ENCODE measurements at places on chromosomes 13 and 19.

DNA sequence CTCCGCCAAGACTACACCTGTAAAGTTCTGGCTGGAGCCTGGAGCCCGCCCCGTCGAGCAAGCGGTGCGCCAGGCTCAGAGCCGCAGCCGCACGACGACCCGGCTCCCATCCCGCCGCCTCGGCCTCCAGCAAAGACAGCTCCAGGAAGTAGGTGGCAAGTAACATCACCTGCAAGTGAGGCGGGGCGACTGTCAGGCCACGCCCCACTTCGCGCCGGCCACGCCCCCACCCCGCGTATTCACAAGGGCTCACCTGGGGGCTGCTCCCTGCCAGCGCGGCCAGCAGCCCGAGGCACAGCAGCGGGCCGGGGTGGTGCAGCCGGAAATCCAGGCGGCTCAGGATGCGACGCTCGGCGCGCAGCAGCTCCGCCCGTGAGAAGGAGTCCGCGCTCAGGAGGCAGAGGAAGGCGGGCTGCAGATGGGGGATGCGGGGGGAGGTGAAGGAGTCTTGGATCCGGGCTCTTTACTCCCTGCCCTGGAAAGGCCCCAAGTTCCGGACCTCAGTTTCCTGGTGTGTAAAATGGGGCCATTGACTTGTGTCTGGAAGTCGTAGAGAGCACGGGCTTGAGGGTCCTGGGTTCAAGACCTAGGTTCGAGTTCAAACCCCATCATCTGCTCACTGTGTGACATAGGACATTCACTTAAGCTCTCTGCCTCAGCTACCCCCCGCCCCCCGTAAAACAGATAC, 3.2 kb downstream of the CCNP start:
- peak; percentile 66 for DNase-seq

DNA sequence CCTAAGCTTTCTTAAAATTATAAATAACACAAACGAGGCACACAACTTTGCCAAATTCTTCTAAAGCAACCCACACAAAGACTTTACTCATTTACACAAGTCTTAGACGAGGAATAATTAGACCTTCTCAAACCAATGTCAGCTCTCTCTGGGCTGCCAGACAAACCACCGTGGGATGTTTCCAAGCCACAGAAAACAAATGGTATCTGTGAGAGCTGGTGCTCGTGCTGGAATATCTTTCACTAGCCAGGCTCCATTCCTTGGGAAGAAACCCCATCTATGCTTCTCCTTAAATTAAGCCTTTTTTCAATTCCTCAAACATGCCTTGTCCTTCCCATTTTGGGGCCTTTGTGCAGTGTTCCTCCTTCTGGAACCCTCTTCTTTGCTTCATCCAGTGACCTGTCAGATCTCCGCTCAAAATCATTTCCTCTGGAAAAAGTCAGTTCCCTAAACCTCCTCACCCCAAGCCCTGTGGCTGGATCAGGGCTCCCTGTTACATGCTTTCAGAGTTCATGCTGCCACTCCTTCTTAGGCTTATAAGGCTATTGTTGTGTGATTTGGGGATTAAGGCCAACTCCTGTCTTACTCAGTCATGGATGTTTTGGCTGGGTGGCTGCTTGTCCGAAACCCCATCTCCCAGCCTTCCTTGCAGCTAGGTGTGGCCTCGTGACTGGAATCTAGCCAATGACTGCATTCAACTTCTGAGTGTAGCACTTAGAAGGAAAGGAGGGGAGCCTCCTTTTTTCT, 64.2 kb upstream of the GTF2F2 start:
- DNase-seq: no peak

GRCh38 chr13:79457948-79458347, 23.0 kb upstream of the NDFIP2 start:
- DNase-seq: no peak

GRCh38 chr19:40383668-40384248, 6.2 kb downstream of the HIPK4 start:
- DNase-seq: no peak

DNA sequence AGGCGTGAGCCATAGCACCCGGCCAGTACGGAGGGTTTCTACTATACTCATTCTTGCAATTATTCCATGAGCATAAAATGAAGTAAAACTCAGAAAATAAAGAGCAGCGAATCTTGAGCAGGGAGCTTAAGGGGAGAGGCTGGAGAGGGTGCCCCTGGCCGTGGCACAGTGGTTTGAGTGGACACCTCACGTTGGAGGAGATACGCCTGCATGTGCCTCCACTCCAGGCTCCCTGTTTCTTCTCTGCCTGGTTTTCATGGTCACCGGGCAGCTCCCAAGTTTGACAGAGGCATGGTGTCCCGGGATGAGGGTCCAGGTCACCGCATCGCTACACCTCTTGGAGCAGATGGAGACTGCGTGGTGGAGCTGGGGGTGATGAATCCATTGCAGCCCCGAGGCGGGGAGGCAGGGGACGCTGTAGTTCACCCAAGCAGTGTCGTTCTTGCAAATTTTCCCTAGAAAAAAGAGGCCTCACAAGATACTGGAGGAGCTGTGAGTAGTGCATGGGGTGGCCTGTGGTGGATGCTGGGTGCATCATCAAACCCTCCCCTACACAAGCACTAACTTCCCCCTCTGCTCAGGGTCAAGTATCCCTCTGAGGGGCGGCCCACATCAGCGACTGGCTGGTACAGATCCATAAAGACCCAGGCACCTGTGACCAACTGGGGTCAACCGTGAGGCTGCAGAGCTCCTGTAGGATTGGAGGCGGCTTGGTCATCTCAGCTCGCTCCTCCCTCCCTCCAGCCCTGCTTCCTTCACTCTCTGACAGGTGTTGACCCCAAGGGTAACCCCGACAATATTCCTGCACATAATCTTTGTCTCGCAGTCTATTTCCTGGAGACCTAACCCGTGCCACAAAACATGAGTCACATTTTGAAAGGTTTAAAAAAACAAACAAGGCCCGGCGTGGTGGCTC, 3.6 kb upstream of the MIER2 start:
- DNase-seq: peak; percentile 47

DNA sequence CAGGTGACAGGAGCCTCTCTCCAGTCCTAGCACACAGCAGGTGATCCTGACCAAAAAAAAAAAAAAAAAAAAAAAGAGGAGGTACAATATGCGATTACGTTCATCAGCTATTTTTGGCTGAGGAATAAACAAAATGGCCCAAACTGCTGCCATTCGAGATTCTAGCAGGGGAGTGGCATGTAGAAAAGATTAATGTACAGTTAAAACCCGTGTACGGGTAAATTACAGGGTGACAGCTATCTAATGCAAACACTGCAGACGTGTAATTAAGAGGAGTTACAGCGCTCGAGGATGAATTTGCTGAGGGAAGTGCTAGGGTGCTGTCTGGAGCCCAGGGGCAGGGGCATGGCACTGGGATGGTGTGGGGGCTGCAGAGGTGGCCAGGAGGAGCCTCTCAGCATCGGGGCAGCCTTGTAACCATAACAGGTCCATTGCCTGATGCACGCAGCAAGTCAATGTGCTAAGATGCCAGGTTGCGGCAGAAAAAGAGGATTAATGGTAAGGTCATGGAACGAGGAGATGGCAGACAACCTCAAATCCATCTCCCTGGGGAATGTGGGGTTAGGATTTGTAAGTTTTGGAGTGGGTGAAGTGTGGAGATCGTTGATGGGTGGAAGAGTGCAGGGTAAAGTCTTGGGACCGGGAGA, 17.4 kb downstream of the CHST8 start:
- DNase-seq: no peak

DNA sequence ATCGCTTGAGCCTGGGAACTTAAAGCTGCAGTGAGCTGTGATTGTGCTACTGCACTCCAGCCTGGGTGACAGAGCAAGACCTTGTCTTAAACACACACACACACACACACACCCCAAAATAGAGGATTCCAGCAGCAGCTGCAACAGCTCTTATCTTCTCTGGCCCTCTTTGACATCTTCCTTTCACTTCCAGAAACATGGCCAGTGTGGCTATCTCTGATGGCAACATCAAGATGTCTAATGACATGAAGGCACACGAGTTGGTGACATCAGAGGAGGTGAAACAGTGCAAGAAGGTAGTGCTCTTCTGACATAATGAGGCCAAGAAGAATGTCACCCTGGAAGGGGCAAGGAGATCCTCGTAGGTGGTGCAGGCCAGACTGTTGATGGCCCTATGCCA, 81.2 kb downstream of the TM9SF2 start:
- DNase-seq: no peak

GRCh38 chr13:110232756-110233155, 74.2 kb downstream of the COL4A1 start:
- DNase-seq: no peak

GRCh38 chr13:37995092-37995491, 125.5 kb upstream of the TRPC4 start:
- no peak for DNase-seq

Measured in stomach (tissue), 19 donors.